ENCODE measurements at places on chromosomes 4 and X.

- DNase-seq = no peak
Measured at GRCh38 chrX:31423609-31424189, 351.9 kb upstream of the FTHL17 start.

DNA sequence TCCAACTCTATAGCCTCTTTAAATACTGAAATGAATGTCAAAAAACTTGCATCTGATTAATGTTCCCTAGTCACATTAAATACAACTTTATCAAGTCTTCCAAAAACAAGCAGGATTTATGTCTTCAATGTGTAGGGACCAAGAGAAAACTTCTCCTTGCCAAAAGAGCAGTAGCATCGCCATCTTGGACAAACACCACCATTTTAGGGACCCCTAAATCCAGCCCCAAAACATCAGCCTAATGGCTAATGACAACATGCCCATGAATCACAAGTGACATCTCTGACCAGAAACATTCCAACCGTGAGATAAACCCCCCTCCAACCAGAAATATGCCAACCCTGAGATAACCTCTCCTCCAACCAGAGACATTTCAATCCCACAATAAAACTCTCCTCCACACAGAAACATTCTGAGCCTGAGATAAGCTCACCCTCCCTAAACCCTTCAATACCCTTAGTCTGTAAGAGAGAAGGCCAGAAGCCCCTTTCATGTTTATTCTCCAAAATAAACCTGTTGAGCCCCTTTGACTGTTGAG, 697.4 kb downstream of the TRAM1L1 start:
- DNase-seq = no peak

GRCh38 chr4:128871948-128872347, 62.4 kb downstream of the JADE1 start:
- DNase-seq = no peak

- DNase-seq = peak; percentile 72
Measured at GRCh38 chrX:149512225-149512885, 7.2 kb upstream of the IDS start.

- no peak for DNase-seq
Measured at GRCh38 chrX:1476682-1477081, 24.0 kb upstream of the ASMTL start.

DNA sequence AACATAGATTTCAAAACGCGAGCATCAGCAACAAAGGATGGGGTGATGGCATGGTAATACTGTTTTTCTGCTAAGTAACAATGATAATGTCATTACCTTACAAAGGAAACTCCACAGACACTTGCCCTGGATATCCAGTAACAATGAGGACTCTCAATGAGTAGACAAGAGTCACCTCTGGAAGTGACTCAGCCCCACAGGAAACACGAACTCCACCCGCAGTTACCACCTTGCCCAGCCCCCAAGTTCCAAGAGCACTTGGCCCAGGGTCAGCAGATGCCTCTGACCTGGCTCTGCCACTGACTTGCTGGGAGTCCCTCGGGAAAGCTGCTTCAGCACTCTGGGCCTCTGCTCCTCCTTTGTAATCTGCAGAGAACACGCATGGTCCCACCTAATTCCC, 110.3 kb upstream of the MAP3K15 start:
- DNase-seq = peak; percentile 60

- DNase-seq = no peak
Measured at GRCh38 chr4:23084559-23085248, 392.0 kb downstream of the GBA3 start.

GRCh38 chr4:125096662-125097061, 218.1 kb upstream of the FAT4 start:
- no peak for DNase-seq

GRCh38 chrX:77442728-77443127, 4.5 kb upstream of the FGF16 start:
- no peak for DNase-seq

DNA sequence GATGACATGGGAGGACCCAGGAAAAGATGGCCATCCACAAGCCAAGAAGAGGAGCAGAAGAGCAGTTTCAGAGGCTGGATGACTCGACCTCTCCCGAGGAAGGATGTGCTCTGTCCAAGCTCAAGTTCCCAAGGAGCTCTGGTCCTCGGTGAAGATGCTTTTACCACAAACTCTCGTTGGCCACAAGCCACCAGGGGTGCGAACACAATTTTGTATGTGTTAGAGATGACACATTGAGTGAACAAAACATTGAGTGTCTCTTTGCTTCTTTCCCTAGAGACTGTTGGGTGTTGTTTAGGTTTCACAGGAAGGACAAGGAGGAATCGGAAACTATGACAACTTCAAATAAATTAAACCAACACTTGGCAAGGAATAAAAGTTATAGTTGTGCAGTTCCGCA, 26.3 kb downstream of the FGFBP1 start:
- no peak for DNase-seq

DNA sequence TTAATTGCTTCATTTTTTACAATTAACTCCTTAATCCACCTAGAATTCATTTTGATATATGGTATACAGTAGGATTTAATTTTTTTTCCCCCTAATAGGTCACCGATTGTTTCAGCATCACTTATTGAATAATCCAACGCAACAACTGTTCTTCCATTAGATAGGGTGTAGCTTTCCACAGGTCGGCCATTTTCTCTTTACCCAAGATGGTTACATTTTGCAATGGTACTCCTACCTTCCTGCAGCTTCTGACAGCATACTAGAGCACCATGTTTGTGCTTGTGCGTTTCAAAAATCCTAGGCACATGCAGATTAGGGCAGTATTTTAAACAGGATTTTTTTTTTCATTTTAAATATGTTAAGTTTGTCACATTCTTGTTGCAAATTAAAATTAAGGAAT, 2.3 kb downstream of the LINC00632 start:
- DNase-seq = no peak

DNA sequence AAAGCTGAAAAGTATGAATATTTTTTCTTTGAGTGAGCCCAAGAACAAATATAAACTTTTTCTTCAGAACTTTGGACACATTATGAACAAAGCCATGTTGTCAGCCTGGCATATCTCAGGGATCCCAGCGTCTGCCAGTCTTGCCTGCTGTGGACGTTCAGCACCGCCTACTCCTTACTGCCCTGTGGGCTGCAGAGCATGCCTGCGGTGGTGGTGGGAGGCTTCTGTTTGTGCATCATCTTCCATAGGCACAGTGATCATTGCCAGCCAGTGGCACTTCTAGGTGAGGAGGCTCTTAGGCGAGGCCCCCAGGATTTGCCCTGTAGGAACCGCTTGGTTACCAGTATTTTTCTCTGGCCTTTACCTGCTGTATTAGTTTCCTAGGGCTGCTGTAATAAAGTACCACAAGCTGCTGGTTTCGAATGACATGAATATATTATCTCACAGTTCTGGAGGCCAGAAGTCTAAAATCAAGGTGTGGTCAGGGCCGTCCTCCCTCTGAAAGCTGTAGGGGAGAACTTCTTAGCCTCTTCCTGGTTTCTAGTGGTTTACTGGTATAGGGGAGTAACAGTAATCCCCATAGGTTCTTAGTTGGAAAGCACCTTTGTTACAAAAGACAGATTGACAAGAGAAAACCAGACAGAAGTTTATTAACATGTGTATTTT, 15.4 kb downstream of the ANXA3 start:
- DNase-seq = no peak

DNA sequence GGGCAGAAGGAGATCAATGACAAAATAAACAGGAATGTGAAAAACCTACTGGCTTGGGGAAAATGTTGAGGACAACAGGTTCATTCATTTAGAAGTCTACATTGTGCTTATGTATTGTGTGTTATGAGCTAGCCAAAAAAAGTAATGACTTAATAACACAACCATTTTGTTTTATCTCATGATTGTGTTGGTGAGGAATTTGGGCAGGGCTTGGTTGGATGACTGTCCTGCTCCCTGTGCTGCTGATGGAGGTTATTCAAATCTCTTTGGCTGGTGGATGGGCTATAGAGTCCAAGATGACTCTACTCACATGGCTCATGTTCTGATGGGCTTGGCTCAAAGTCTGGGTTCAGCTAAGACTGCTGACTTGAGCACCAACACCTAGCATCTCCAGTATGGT, 116.3 kb downstream of the HS3ST1 start:
- no peak for DNase-seq

- DNase-seq = no peak
Measured at GRCh38 chrX:104284507-104284906, 29.8 kb upstream of the ESX1 start.

DNA sequence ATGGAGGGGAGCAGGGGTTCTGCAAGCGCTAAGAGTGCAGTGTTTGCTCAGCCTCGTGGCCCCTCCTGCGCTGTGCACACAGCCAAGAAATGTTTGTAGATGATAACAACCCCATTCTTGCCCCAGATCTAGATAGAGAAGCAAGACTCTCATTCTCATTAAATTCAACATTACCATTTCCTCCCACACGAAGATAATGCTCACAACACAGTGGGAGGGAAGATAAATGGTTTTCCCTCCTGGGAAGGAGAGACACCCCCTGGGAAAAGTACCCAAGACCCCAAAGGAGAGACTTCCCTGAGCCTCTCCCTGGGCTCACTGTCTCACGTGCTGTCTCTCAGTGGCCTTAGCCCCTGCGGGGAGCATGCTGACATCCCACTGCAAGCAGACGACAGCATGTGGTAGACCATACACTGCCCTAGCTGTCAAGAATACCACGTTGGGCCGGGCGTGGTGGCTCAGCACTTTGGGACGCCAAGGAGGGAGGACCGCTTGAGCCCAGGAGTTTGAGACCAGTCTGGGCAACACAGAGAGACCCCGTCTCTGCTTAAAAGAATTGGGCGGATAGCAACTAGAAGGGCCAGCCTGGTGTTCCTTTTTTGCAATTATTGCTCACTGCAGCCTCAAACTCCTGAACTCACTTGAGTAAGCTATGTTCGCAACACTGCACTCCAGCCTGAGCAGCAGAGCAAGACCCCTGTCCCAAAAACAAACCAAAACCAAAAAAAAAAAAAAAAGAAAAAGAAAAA, 34.9 kb upstream of the IQSEC2 start:
- no peak for DNase-seq

DNA sequence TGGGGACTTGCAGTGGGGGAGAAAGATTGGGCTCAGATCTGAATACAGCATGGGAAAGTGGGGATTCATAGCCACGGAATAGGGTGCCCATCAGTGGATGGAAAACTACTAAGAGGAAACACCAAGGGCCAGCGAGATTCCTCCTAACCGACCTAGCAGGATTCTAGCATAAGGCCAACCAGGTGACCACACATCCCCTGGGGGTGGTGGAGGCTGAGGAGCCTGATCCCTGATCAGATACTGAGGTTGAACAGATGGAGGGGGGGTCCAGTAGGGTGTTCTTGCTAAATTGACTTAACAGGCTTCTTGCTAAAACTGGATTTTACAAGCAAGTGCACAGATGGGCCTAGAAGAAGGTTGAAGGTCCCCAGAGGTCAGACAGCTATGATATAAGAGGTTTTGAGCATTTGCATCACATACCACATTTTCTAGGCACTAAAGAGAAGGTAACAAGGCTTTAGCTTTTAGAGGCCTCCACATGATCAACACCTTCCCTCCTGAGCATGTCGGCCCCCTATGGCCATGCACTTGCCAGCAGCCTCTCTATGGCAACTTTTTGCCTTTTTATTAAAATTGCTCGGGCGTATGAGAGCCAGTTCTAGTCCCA, 69.1 kb upstream of the PUDP start:
- no peak for DNase-seq

DNA sequence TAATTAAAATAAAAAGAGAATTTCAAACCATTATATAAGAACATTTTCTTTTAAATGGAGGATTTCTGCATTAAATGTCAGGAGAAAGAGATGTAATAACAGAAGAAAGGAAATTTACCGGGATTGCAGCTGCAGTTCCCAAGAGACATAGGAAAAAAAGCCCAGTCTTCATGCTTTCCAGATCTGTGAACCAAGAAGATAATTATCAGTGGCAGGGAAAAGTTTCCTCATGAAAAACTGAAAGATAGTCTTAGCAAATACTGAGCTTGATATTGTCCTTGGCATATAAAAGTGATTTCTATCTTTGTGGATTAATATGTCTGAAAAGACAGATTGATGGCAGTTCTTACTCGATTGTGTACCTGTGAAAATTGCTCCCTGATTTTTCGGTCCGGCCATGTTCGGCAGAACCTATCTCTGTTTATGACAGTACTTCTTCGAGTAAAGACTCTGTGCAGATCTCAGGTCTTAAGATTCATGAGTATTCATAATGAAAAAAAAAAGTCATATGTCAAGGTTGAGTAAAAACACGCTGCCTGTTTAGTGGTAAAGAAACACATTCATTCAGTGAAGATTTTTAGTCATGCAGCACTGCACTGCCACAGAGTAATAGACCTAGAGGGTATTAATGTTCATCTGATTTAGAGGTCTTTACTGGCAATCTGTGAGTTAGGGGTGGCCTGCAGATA, 29.6 kb downstream of the SPARCL1 start:
- no peak for DNase-seq

GRCh38 chr4:86220121-86220520, 139.7 kb downstream of the MAPK10 start:
- DNase-seq = no peak

DNA sequence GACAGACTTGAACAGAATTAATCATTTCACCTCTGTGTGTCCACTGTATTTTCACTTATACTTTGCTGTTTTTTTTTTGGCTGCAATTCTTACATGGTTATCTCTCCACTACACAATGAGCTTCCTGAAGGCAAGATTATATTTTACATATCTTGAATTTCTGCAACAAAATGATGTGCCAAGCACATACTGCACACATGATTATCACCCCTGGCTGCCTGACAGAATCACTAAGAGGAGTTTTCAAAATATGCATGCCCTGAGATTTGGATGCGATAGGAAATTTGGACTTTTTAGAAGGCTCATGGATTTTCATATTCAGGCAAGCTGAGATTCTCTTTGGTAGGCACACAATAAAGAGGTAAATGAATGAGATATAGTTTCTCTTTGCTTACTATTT, 1162.1 kb upstream of the IGFBP7 start:
- DNase-seq = no peak

- DNase-seq = no peak
Measured at GRCh38 chr4:114562176-114562904, 36.3 kb upstream of the UGT8 start.

DNA sequence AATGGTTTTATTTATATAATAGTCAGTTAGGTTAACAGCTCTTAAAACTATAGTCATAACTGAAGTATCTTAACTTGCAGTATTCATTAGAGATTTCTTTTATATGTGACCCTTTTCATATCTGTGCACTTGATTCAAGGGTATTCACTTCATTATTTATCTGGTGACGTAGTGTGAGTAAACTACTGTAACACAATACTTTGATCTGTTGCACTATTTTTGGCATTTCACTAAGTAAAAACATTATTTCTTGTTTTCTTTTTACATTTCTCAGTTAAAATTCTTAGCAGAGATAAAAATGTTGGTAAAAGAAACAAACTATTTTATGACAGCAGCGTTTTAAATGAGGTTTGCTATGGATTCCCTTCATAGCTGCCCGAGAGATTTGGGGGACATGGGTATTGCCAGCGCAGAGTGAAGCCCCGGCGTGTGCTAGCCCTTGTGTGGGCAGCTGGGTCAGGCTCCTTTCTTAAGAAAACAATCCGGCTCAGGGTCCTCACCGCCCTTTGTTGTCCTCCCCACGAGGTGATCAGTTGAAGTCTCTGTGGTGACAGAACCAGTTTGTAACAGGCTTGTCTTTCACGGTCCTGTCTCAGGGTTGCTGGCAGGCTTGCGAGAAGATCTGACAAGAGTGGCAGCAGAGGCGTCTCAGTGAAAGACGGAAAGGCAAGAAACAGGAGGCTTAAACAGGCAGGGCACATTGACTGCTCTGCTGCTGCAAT, 293.4 kb downstream of the BMPR1B start:
- DNase-seq = no peak

- DNase-seq = no peak
Measured at GRCh38 chrX:69614886-69615285, 1.0 kb upstream of the EDA start.
